ENCODE measurements at places on chromosomes 3 and 15.

DNA sequence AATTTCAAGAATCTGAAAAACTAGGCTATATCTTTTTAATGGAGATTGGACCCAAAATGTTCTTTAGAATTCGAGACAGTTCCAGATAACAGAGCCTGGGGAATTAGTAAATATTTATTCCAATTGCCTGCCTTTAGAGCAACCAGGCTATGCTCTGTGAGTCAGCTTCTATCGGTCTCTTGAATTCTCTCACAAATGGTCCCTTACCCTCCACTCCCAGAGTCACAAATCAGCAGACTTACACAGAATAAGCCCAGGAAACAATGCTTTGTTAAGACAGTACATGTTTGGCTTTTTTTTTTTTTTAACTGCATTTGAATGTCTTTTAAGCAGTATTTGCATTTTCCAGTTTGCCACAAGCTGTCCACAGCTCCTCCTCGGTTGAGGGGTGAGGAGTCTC lies 460.7 kb upstream of the CBLB start:
- no peak for DNase-seq

DNA sequence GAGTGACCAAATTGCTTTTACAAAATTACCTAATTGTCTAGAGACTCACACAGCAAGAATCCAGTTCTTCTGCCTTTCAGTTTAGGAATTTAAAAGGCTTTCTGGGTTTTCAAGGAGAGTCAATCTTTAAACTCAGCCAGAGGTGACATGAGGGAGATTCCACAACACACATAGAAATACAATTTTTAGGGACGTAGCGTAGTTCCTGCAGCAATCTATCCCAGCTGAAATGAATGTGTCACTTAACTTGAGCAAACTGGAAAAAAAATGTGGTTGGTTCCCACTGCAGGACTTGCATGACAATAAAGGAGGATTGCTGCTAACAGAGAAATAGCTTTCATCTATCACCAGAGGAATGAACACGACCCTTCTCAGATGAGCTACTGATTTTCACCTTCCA lies 269.7 kb downstream of the OTOL1 start:
- DNase-seq, result no peak

DNA sequence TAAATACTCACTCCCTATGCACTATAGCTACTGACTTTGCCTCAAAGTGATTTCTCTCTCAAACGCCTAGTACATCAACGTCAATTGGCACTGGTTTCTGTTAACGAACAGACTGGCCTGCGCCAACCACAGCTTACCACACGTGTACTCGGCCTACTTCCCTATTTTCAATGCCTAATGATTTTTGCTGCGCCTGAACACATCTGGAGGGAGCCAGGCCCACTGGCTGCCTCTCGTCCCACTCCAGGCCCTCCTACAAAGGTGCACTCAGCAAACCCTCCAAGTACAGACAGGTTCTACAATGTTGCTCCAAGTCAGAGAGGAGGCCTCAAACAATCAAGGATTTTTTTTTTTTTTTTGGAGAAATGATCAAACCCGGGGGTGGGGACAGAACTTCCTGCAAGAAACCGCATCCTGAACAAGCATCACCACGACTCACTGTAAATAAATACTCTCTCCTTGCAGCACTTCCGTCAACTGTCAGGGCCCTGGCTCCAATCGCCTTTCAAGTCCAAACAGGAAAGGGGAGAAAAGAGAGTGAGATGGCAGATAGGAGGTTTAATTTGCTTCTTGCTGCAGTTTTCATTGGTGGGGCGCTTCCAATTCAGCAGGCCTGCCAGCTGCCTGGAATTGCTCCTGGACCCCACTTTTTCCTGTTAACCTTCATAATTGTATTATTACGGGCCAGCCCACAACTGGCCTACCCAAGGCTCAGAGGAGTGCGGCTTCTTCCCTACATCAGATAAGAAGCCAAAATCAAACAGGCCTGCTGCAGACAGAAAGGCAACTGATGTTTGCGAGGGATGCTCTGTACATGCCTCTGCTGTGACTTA lies 139.3 kb downstream of the FOXP1 start:
- peak; percentile 54 for DNase-seq

- DNase-seq, result no peak
These were observed 195.4 kb downstream of the TP63 start for GRCh38 chr3:189826566-189826965.

DNA sequence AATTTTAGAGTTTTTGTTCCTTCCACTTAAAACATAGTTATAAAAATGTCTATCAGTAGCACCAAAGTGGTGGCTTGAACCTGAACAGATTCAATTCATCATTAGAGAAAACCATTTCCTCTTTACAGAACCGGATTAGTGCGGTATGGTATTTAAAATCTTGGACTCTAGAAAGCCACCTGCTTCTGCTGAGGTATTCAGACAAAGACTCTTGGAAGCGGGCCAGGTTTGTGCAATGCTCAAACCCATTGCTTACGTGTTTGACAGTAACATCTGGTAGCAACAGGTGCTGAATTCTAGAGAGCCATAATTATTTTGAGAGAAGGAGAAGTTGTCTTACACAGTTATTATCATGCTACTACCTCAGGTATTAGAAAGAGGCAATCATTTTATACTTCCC lies 290.5 kb downstream of the NAALADL2 start:
- peak; percentile 45 for DNase-seq

GRCh38 chr3:182058488-182058887 lies 346.8 kb downstream of the SOX2 start:
- no peak for DNase-seq

DNA sequence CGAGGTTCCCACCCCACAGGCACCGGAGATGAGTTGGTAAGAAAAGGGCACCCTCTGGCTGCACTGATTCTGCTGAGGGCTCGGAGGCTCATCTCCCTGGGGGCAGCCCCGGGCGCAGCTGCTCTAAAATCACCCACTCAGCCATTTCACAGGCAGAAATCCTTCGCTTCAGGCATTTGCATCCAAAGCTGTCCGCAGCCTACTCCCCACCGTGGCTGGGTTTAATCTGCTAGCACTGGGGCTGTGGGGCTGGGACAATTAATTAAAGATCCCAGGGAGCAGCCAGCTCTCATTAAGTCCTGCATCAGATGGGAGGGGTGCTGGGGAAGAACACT lies 104.3 kb upstream of the PRR20G start:
- DNase-seq, result no peak
